ENCODE measurements at places on chromosomes 16 and 17. TPM values are rescaled to one million over a fixed set of nuclear protein-coding genes. Genes with fewer than 3 reads are reported as not detected.

DNA sequence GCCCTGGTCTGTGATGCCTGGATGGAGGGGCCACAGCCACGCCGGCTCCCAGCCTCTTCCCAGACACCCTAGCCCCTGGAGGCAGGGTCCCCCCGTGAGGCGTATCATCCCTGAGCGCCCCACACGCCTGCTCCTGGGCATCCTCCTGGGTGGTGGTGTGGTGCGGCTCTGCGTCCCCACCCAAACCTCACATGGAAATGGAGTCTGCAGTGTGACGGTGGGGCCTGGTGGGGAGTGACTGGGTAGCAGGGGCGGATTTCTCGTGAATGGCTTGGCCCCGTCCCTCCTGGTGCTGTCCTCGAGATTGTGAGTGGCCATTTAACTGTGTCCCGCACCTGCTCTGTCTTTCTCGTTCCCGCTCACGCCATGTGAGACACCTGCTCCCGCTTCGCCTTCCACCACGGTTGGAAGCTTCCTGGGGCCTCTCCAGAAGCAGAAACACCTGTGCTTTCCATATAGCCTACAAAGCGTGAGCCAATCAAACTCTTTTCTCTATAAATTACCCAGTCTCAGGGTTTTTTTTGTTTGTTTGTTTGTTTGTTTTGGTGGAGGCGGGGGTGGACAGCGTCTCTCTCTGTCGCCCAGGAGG is 5.9 kb upstream of the SSTR5 start:
- no peaks in the 10 kb centered on the region for H3K4me1 ChIP-seq
- H3K27me3 ChIP-seq, result peaks cover 93% of the 10 kb centered on the region
- no peaks in the 10 kb centered on the region for H3K36me3 ChIP-seq
- no peak for DNase-seq
- no peak overlapping the region for H3K27ac ChIP-seq
- H3K4me3 ChIP-seq, result no peak overlapping the region

DNA sequence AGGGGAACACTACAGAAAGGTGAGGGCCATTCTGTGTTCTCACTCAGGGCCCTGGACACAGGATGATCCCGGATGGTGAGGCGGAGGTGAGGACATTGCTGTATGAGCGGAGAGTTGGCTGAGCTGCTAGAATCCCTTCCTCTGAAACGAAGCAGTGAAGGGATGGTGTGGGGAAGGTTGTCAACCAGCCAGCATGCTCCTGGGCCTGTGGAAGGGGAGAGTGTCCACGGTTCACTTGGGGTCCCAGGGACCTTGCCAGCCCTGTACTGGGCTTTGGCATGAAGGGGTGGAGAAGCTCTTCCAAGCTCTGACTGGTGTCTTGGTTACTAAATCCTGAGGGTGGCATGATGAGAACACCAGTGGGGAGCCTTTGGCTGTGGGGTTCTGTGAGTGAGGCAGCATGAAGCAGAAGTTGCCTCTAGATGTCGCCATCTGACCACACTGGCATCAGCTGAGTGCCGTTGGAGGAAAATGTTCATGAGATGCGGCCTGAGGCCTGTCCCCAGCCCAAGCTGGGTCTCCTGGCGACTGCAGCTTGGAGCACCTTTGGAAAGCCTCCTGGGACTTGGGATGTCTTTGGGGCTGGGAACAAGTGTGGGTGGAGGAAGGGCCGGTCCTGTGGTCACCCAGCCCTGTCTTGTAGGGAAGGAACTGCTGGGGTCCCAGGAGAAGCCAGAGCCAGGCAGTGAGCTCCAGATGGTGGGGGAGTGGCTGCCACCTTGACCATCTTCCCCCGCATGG is 14.8 kb downstream of the PDP2 start:
- H3K27ac ChIP-seq, result no peak overlapping the region
- peaks cover 16% of the 10 kb centered on the region for H3K4me1 ChIP-seq
- H3K36me3 ChIP-seq, result no peaks in the 10 kb centered on the region
- H3K27me3 ChIP-seq, result no peaks in the 10 kb centered on the region
- DNase-seq, result peak; percentile 40

- no peaks in the 10 kb centered on the region for H3K36me3 ChIP-seq
- peaks cover 24% of the 10 kb centered on the region for H3K4me1 ChIP-seq
- H3K4me3 ChIP-seq, result no peak overlapping the region
- no peak for DNase-seq
Measured at GRCh38 chr16:81003064-81003463, 3.6 kb downstream of the CMC2 start.

DNA sequence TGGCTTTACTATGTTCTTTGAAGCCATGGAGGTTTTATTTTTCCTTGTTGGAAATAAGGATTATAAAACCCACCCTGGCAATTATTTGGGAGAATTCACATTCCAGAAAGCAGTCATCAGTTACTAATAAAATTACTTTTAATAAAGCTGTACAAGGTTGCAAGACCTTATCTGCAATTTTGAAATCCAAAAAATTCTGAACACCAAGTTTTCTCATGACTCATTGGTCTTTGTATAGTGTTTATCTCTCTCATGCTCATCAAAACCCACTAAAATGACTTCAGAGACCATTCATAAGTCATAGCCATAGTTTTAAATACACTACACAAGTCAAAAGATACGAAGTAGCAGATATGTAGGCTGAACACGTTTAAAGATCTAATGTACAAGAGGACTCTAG is 6.0 kb upstream of the KRT38 start:
- H3K4me1 ChIP-seq, result no peaks in the 10 kb centered on the region
- no peak for DNase-seq
- H3K36me3 ChIP-seq, result no peaks in the 10 kb centered on the region

GRCh38 chr17:11608396-11608795 is 10.1 kb downstream of the DNAH9 start:
- no peaks in the 10 kb centered on the region for H3K4me1 ChIP-seq
- peak overlapping the region; percentile 8 for H3K27ac ChIP-seq
- DNase-seq, result peak; percentile 75

Gene ENPP7
- not detected for total RNA-seq

DNA sequence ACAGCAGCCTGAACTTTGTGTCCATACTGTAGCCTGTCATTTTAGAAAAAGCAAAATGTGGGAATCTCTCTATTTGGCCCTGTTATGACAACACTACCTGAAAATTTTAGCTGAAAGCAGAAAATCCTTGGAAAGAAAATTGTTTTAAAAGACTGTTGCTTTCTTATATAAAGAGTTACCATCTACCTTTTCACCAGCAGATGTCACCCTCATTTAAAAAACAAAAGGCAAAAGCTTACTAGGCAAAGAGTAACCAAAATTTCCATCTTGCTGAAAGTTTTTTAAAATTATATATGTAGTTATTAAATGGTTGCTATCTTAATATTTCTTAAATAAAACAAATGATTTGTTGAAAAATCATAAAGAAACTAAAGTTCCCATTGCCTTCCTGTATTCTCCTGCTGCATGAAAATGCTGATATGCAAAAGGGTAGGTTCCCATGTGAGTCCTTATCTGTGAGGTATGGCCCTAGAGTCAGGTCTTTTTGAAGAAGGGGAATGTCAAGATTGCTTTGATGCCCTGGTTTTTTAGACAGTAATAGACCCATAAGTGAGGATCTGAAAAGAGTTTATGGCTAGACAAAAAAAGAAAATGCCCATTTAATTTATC is 61.0 kb downstream of the TNRC6C start:
- H3K36me3 ChIP-seq, result no peaks in the 10 kb centered on the region
- no peaks in the 10 kb centered on the region for H3K4me1 ChIP-seq
- DNase-seq, result no peak
- H3K27ac ChIP-seq, result no peak overlapping the region
- H3K27me3 ChIP-seq, result no peaks in the 10 kb centered on the region

GRCh38 chr16:2925951-2926649 is 14.4 kb downstream of the FLYWCH1 start:
- H3K27me3 ChIP-seq, result no peaks in the 10 kb centered on the region
- peaks cover 4% of the 10 kb centered on the region for H3K4me1 ChIP-seq
- H3K27ac ChIP-seq, result no peak overlapping the region
- no peak for DNase-seq
- no peak overlapping the region for H3K4me3 ChIP-seq

GRCh38 chr16:79411805-79412204 is 188.7 kb downstream of the MAF start:
- no peak overlapping the region for H3K4me3 ChIP-seq
- DNase-seq, result no peak
- no peak overlapping the region for H3K27ac ChIP-seq
- no peaks in the 10 kb centered on the region for H3K27me3 ChIP-seq

Gene CHD9NB
- 16.4 TPM for total RNA-seq

- no peak overlapping the region for H3K27ac ChIP-seq
- DNase-seq, result no peak
- no peaks in the 10 kb centered on the region for H3K4me1 ChIP-seq
- H3K4me3 ChIP-seq, result no peak overlapping the region
- no peaks in the 10 kb centered on the region for H3K36me3 ChIP-seq
- H3K27me3 ChIP-seq, result no peaks in the 10 kb centered on the region
Measured at GRCh38 chr16:48098472-48098871, 57.3 kb downstream of the ABCC12 start.

- no peak overlapping the region for H3K4me3 ChIP-seq
- H3K36me3 ChIP-seq, result no peaks in the 10 kb centered on the region
Measured at GRCh38 chr17:77867308-77867781, 91.2 kb upstream of the TNRC6C start.

Gene PRSS21
- not detected for total RNA-seq

DNA sequence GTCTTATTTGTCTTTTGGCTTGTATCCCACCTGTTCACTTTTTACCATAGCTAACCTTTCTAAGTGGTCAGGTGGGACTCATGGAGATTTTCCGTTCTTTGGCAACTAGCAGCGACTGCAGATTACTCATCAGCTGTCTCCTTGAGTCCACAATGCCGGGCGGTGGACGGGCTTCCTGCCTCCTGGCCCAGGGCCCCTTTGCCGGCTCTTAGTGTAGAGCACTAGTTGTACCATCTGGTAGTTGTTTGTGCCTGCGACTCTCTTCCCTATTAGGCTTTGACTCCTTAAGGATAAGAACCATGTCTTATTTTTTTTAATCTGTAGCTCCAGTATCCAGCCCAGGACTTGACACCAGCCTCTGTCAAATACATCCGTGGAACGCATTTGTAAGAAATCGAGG is 399.9 kb downstream of the WWOX start:
- no peaks in the 10 kb centered on the region for H3K27me3 ChIP-seq
- H3K27ac ChIP-seq, result no peak overlapping the region

DNA sequence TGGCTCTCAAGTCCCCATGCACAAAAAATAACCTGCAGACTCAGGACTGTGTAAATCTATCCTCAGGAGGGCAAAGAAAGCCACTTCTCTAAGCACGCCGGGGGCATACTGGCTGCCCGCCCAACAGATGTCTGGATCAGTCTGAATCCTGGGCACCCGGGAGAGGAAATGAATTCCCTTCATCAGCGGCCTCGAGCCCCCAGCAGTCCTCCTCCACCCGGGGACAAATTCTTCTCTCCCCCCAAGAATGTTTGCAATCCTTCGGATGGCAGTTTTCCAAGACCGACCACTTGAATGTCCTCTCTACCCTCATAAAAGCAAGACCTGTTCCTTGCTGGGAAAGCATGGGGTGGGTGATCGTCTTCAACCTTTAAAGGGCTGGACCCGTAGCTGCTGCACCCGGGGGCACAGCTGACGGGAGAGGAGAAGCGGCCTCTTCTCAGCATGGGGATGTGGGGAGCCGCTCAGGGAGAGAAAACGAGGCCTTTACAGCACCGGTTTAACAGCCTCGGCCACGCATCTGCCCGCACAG is 9.4 kb upstream of the MAP2K3 start:
- no peak for DNase-seq
- peak overlapping the region; percentile 64 for H3K4me3 ChIP-seq
- H3K27me3 ChIP-seq, result no peaks in the 10 kb centered on the region
- H3K4me1 ChIP-seq, result peaks cover 34% of the 10 kb centered on the region
- H3K36me3 ChIP-seq, result no peaks in the 10 kb centered on the region

All from tibial nerve (tissue), 4 donors.